ENCODE measurements at places on chromosomes 1 and 21.
A peak's percentile ranks its signal among the peaks of the same experiment; 100 is the strongest.

DNA sequence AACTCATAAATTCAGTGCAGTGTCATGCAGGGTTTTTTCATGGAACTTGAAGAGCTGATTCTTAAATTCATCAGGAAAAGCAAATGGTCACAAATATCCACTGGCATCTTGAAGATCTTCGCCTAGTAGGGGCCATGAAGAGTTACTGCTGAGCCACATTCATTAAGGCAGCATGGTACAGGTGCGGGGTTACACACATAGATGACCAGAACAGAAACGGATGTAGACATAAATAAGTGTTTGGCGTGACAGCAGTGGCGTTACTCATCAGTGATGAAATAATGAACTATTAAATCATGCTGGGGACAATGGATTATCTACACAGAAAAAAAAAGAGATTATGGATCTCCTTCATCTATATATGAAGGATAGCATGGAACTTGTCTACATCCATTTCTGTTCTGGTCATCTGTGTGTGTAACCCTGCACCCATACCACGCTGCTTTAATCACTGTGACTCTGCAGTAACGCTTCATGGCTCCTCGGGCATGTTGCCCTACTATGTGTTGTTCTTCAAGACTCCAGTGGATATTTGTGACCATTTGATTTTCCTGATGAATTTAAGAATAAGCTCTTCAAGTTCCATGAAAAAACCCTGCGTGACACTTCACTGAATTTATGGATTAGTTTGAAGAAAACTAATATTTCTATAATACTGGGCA, 161.3 kb downstream of the GALNT2 start:
- no peak for DNase-seq

DNA sequence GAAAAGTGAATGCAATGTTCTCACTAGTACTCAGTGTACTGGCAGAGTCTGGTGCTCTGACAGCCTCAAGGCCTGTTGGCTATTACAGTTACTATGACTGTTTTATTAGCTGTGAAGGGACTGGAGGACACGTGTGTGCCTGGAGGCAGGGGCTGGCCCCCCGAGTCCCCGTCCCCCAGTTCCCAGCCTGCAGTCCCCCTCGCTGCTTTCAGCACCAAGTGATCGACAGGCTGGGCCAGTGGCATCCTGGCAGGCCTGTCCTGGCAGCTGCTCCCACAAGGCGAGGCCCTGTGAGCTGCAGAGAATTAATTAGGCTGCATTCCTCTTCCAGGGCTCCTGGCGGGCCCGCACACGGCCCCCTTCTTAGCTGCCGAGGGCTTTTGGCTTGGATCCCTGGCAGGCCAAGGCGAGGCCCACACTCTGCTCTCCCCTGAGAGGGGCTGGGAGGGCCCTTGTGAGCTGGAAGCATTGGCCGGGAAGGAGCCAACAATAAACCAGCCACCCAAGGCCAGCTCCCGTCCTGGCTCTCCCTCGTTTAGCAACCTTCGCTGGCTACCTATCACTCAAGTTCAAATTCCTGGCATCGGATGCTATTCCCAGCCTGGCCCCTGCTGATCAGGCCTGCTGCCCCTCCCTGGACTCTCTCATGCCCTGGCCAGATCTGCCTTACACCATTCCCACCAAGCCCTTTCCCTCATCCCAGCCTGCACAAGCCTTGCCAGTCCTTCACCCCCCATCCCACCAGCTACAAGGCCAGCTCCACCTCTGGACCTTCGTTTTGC, 9.8 kb downstream of the EDN2 start:
- DNase-seq, result peak; percentile 28

- DNase-seq, result no peak
Observed at GRCh38 chr1:93670141-93670540, 11.5 kb downstream of the BCAR3 start.

DNA sequence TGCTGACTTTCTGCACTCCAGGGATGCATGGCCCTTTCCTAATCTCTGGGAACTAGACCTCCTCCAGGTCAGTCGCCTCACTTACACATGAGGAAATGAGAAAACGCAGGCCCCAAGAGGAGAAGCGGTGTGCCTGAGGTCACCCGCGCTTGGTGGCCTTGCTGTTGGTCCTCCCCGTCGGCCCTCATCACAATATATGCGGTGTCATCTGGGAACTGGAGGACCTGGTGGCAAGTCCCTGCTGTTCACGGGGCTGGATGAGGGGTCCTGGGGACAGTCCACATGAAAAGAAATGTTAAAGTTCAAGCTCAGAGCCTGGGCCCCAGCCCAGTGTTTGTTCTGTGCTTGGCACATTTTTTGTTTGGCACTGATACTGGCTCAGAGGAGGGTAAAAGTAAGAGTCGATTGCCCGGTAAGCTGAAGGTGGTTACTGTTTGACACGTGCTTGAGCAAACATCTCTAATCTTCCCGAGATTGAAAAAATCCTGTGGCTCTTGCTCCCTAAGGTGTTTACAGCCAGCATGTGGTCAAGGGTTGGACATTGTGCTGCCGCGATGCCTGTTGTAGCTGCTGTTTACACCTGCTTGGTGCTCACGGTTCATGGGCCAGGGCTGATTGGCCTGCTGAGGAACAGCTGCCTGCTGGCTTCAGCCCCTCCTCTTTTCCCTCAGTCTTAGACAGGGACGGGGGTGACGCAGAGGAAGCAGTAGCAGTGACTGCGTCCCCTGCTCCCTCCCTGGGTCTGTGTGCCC, 5.2 kb downstream of the COQ8A start:
- DNase-seq, result no peak

GRCh38 chr1:234726359-234726943, 116.5 kb upstream of the IRF2BP2 start:
- no peak for DNase-seq

GRCh38 chr1:181818943-181819342, 242.6 kb downstream of the ZNF648 start:
- DNase-seq, result no peak

- no peak for DNase-seq
Observed at GRCh38 chr1:88917321-88918025, 26.1 kb upstream of the GTF2B start.

GRCh38 chr1:247317702-247318101, 14.0 kb downstream of the ZNF496 start:
- no peak for DNase-seq

- DNase-seq, result no peak
Observed at GRCh38 chr1:232793944-232794343, 11.3 kb upstream of the MAP10 start.

- DNase-seq, result peak; percentile 0
Observed at GRCh38 chr1:5954964-5955363, 37.3 kb downstream of the NPHP4 start.

DNA sequence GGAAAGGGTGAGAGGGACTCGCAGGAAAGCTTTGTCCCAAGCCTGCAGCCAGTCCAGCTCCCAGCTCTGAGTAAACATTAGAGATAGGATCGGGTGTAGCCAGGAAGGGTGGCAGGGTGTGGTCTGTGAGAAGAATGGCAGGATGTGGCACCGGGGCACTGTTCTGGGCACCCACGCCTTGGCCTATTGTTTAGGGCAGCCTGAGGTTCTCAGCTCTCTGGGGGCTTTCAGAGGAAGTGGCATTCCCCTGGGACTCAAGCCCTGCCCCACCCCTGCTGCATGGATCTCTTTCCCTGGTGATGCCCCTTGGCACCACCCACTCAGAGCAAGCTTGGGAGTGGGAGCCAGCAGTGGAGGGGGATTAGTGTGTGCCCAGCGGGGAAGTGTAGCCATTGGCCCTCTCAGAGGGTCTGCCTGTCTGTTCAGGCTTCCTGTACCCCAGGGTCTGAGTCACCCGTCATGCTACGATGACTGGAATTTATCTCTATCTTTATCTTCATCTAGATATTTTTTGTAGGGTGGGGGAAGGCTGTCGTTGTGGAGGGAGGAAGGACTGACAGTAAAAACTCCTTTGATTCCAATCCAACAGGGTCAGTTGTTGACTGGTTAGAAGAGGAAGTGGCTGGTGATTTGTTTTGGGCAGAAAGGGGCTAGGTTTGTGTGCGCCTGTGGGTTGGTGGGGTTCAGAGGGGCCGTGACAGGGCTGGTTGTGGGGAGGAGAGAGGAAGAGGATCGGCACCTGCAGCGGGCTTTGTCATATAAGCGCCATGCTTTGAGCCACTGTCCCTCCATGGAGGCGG, 31.6 kb downstream of the SOX13 start:
- DNase-seq, result no peak

GRCh38 chr1:207495801-207496792, at the start of gene CR1:
CR1 (plus strand) TSS chr1:207496157; CDS start chr1:207496268, 111 bp downstream.
- no peak for DNase-seq

GRCh38 chr1:9349331-9349851, 56.7 kb downstream of the SPSB1 start:
- no peak for DNase-seq

GRCh38 chr1:215607412-215607811, 40.3 kb downstream of the KCTD3 start:
- DNase-seq, result no peak

DNA sequence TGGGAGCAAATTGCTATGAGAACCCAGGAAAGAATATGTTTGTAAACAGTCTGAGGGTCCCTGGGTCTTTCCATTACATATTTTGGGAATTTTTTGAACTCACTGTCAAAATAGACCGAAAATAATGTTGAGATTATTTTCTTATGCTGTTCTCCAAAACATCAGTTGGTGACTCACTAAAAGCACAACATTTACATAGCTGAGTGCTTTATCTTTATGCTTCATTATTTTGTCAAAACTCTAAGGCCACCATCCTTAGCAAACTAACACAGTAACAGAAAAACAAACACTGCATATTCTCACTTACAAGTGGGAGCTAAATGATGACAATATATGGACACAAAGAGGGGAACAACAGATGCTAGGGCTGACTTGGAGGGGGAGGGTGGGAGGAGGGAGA, 459.3 kb downstream of the ADGRL2 start:
- DNase-seq, result no peak

DNA sequence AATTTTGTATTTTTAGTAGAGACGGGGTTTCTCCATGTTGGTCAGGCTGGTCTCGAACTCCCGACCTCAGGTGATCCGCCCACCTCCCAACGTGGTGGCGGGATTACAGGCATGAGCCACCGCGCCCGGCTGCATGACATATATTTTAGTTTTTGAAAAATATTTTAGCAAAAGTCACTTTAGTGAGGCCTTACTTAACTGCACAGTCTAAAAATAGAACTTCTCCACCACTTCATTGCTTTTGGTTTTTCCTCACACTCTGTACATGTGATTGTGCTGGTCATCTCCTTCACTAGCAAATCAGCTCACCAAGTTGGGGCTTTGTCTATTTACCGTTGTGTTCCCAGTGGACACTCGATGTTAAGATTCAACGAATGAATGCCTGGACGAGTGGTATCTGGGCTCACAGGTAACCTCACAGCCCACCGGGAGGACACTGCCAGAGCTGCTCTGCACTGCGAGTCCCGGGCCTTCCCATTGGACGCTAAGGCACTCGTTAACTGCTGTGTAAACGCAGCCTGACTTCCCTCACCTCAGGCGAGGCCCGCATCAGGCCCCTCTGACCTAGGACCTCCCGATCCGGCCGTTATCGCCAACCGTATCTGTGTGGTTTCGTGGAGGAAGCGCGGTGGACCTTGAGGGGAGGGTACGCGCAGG, 14.0 kb upstream of the ZNF692 start:
- no peak for DNase-seq

GRCh38 chr1:172451002-172451443, 7.2 kb upstream of the PIGC start:
- no peak for DNase-seq

GRCh38 chr1:167825419-167826079, 88.4 kb downstream of the ADCY10 start:
- no peak for DNase-seq

DNA sequence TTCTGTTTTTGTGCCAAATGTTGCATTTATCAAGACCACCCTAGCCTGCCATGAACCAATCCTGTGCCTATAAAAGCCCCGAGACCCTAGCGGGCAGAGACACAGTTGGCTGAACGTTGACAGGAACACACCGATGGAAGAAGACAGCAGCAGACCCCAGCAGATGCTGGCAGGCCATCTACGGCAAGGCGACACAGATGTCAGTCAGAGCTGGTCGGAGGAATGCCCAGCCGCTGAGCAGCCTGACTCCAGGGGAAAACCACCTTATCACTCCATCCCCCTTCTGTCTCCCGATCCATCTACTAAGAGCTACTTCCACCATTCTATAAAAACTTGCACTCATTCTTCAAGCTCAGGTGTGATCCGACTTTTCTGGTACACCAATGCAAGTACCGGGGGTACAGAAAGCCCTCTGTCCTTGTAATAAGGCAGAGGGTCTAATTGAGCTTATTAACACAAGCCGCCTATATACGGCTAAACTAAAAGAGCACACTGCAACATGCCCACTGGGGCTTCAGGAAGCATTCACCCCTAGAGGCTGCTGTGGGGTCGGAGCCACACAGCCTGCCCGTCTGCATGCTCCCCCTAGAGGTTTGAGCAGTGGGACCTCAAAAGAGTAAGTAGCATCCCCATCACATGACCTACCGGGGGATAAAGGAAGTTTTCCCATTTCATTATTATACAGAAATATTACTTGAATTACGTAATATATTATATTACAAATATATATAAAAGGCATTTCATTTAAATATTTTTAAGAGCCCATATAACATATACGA, 1156.3 kb upstream of the B3GALT2 start:
- no peak for DNase-seq

- no peak for DNase-seq
Observed at GRCh38 chr21:14488672-14489204, 57.4 kb downstream of the SAMSN1 start.

- DNase-seq, result peak; percentile 32
Observed at GRCh38 chr21:41641821-41642701, 124.8 kb downstream of the RIPK4 start.

DNA sequence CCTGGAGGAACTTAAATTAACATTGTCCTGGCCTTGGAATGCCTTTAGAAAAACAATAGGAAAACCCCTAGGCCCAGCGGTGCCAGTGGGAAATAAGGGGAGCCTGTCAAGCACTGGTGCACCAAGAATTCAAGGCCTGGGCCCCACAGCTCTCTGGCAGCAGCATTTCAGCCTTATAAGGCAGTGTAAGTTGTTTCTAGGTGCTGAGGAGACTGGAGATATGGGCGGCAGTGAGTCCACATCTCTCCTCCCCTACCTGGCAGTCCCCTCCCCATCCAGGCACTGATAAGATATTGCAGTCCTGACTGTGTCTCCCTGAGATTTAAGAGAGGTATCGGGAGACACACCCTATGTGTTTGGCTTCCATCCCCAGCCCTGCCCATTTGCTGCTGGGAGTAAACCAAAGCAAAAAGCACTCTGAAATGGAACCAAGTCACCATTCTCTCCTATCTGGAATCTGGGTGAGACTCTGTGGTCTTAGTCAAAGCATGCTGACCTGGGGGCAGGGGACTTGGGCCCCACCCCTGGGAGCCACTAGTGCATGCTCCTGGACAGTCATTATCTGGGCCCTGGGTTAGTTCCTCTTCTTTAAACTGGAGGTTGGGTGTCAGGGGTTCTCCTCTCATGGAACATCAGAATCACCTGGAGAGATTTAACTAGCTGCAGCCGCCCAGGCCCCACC, 30.5 kb downstream of the DEGS1 start:
- DNase-seq, result no peak

GRCh38 chr1:221559911-221560310, 182.0 kb downstream of the DUSP10 start:
- no peak for DNase-seq

All from posterior cingulate gyrus (tissue), 11 donors.